ENCODE measurements at places on chromosomes 4 and X. TPM values are rescaled to one million over a fixed set of nuclear protein-coding genes. Genes with fewer than 3 reads are reported as not detected.

The HELT gene
- not detected for total RNA-seq

The FAM53A gene
- total RNA-seq = 1.4 TPM

The ALAS2 gene
- not detected for total RNA-seq

The FGD1 gene
- 0.32 TPM for total RNA-seq

The PGAM4 gene
- not detected for total RNA-seq

The TRPC5OS gene
- total RNA-seq = not detected

The PCSK1N gene
- total RNA-seq = 2.8 TPM

The AKAP4 gene
- total RNA-seq = not detected

The PPEF2 gene
- total RNA-seq = not detected

GRCh38 chr4:24956091-24956490, 43.2 kb upstream of the CCDC149 start:
- no peak for DNase-seq

DNA sequence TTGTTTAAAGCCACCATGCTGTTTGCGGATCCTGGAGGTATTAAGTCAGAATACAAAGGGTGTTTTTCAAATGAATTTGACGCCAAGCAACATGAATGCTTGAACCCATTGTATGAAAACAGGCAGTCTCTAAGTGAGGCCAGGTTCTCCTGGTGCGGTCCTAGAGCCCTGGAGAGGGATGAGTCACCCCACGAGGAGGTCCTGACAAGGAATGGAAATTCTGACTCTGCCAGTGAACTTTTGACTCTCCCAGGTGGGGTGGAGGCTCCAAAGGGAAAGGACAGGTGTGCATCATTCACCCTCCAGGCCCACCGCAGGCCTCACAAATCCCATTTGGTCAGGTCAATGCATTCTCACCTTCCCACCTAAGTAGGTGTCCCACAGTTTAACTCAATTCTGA, 1.5 kb downstream of the TRIM2 start:
- peak; percentile 38 for DNase-seq

DNA sequence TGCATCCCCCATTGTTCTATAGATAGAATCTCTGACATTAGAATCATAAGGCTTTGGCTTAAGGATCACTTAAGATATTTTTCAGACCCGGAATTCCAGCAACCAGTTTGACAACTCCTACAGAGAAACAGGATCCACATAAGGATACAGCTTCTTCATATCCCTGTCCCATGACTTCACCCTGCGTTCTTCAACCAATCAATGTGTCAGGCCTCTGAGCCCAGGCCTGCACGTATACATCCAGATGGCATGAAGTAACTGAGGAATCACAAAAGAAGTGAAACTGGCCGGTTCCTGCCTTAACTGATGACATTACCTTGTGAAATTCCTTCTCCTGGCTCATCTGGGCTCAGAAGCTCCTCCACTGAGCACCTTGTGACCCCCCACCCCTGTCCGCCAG, 85.1 kb downstream of the MFAP3L start:
- DNase-seq = no peak

GRCh38 chr4:1604706-1605205, 79.4 kb downstream of the FAM53A start:
- DNase-seq = peak; percentile 22

DNA sequence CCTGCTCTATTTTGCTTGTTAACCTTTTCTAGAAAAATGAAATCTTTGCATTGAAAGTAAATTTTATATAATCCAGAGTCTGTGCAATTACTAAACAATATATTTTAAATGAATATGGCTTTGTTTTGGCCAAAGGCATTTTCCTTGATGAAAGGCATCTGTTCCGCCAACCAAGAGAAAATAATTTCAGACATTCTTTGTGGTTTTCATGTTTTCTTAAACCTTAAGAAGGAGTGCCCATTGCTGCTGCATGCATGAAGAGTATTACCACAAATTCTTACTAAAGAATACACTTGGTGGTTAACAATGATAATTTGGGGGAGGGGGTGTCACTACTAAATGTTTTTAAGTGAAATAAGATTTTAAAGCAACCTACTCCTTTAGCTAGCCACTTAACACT, 2.7 kb upstream of the PDGFC start:
- no peak for DNase-seq

GRCh38 chr4:36337665-36338185, 56.3 kb downstream of the DTHD1 start:
- no peak for DNase-seq

GRCh38 chr4:47705326-47705981, 132.4 kb downstream of the CORIN start:
- no peak for DNase-seq

- no peak for DNase-seq
These were observed 20.2 kb downstream of the CETN2 start for GRCh38 chrX:152810403-152810802.

DNA sequence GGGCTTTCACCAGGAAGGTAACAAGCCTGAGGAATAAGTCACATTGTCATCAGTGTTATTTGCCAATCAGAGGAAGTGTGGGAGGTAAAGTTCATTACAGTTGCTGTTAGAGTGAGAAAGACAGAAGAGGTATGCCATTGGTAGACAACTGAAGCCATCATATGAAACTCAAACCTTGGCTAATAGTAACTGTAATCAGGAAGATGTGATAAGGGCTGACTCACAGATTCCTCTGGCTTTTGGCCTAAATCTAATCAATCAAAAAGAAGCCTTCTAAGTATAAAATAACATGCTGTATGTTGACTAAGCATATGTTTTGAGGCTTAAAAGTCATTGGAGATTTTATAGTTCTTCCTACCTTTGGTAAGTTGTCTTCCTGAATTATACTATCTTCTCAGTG, 242.8 kb downstream of the PCDH7 start:
- no peak for DNase-seq

GRCh38 chr4:121738780-121739535, 26.0 kb downstream of the SMIM43 start:
- no peak for DNase-seq

DNA sequence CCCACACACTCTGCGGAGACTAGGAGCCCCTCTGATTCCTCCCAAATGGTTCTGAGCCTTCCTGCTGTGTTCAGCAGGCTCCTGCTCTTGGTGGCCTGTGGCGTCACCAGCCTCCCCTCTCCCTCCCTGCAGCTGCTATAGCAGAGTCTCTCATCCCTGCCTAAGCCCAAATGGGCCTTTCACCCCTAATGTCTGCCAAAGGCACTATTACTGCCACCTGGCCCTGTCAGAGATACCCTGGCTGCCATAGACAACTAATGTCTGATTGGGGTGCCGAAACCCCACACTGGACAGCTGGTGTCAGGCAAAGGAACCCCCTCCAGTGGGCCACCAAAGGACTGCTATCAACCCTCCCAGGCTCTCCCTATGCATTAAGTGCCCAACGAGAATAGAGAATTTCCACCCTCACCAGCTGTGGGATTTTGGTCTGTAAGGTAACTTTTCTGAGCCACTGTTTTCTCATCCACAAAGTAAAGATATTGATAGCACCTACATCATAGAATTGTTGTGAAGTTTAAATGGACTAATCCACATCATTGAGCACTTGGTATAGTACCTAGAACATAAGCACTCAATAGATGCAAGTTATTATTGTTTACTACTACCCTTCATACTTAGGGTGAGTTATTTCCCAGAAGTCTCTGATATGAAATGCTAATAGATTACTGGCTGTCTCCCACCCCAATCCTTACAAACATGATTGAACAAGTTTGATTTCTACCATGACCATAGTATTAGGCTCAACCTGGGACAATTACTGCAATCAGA, 421.3 kb downstream of the MID1IP1 start:
- no peak for DNase-seq

DNA sequence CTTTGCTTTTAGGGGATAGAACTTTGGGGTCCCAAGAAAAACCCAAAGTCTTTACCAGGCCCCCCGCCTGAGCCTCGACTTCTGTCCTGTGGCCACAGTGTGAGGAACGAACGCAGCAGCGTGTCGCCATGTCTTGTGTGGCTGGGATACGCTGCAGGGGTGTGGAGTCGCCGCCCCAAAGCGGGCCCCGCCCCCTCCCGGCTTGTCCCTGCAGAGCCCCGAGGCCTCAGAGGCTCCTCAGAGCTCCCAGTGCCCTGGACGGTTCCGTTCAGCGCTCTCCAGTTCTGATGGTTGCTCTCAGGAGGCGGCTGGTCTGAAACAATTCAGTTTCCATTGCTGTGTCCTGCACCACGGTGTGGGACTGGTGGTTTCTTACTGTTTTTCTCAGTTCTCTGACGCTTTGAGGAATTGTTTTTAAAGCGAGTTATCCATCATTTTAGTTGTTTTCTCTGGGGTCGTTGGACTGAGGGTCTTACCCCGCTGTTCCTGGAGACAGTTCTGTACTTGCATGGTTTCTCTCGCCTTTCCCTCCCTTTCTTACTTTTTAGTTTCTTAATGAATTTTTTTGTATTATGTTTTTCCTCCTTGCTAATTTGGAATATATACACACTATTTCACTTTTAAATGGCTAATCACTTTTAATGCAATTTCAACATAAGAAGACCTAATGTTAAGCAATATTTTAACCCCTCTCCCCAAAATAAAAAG, 1.6 kb upstream of the IDUA start:
- DNase-seq = peak; percentile 84

DNA sequence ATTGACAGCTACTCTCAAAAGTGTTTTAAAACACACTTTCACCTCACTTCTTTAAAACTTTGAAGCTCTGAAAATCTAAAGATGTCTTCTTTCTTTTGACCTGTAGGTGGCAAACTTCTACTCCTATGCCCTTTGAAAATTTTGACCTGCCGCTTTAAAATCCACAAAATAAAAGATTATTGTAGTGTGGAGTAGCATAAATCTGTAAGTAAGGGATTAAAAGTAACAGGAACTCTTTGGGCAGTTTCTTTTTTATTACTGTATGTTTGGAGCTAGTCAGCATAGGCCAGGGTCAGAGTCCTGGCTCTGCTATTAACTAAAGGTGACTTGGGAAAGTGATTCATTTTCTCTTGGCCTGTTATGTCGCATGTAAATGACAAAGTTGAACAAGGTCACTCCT, 25.5 kb downstream of the BBS12 start:
- DNase-seq = no peak

- DNase-seq = no peak
These were observed 68.8 kb upstream of the ARHGAP24 start for GRCh38 chr4:85406185-85406584.

- DNase-seq = no peak
These were observed 137.2 kb upstream of the PGRMC2 start for GRCh38 chr4:128424527-128425497.

GRCh38 chr4:121277194-121278105, 103.4 kb downstream of the QRFPR start:
- DNase-seq = no peak

GRCh38 chrX:17591741-17592110, 145.6 kb upstream of the SCML1 start:
- peak; percentile 39 for DNase-seq

DNA sequence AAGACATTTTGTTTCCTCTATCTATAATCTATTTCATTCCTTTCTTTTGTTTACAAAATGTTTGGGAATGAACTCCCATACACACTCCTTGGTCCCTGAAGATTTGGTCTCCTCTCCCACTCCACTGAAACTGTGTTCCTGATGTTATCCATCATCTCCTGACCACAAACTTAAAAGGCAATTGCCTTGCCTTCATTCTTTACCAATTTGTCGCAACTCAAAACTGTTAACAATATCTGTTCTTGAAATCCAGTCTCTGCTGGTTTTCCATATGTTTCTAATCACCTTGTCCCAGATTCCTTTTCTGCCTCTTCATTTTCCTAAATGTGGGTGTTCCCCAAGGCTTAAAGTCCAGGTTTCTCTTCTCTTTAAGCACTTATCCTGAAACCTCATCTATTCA, 262.2 kb upstream of the TTC29 start:
- DNase-seq = no peak

DNA sequence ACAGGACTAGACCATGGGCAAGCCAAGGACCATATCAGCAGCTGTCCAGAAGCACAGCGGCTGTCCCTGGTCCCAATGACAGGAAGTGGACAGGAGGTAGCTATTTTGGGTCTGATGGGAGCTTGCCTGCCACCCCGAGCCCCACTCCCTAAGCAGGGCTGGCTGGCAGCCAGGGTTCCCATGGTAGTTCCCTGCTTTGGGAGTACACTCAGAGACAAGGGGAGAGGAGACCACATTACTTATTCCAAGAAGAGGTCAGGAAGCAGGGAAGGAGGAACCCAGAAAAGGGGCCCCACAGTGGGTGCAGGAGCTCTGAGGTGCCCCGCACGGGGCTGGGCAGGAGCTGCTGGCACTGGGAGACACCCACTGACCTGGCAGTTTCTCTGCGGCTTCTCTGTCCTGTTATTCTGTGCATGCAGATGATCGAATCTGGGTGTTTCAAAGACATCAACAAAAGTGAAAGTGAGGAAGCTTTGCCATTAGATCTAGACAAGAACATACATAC, 36.3 kb downstream of the HTT-AS start:
- peak; percentile 23 for DNase-seq

DNA sequence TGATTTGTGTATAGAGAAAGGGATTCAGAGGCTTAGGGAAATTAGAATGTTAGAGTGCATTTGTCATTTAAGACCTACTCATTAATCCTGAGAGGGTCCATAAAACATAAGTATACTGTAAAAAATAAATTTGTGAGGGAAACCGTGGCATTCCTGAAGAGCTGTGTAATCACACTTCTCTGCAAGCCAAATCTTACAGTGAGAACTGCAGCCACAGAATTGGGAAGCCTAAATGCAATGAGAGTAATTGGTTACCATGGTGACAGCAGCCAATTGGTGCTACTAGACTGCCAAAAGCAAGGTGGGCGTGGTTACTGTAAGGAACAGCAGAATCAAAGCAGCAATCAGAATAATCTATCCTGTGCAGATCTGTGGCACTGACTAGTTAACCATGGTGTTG, 345.2 kb upstream of the GRID2 start:
- no peak for DNase-seq

DNA sequence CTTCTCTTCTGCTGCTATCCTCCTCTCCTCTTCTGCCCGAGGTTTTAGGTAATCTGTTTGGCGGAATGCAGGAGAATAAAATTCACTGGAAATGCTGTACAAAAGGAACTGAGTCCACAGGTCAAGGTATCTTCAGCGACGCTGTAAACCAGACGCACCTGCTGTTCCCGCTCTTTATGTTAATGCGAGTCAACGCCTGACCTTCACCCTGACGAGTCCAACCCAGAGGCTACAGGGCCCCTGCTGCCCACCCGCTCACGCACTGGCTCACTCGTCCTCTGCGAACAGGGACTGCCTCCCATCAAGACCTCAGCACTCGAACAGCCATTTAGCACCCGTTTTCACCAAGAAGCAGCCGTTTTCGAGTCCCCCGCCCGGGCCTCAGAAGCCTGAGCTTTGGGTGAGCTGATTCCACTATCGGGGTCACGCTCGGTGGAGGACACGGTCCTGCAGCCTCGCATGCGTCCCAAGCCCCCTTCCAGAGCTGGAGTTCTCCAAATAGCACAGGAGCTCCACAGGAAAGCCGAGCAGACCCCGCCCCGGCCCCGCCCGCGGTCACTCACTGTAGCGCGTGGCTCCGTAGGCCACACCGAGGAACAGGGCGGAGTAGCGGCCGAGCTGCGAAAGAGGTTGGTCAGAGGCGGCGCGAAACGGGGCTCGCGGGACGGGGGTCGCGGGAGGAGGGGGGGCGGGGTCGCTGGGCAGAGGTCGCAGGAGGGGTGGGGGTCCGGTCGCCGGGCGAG, 556 bp downstream of the ATP5ME start:
- DNase-seq = no peak

DNA sequence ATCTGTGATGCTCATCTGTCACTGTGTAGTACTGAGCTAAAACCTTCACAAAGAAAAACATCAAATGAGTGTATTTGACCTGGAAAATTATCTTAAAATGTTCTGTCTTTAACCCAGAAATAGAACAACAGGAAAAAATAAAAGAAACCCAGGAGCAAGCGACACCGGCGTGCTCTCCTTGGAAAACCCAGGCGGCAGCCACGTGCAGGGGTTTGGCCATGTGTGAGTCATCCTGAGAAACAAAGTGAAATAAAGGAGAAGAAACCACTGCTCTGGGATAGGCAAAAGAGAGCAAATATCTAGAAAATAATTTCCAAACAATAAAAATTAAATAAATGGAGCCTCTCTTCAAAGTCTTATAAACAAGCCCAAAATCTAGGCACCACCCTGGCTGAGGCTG, 20.0 kb upstream of the TMEM128 start:
- no peak for DNase-seq
